HepG2 (cell line): ENCODE measurements at places on chromosomes 12 and 14. TPM values are rescaled to one million over a fixed set of nuclear protein-coding genes. Genes with fewer than 3 reads are reported as not detected.
A peak's percentile ranks its signal among the peaks of the same experiment; 100 is the strongest.

AVPR1A gene
- total RNA-seq, result not detected in 2 replicates

FOXG1 gene
- total RNA-seq, result not detected in 2 replicates

TMEM229B gene
- total RNA-seq, result 0.93 and 1.1 TPM in 2 replicates

TESPA1 gene
- not detected in 2 replicates for total RNA-seq

ADCY6 gene
- 6.8 and 10.6 TPM in 2 replicates for total RNA-seq

DNA sequence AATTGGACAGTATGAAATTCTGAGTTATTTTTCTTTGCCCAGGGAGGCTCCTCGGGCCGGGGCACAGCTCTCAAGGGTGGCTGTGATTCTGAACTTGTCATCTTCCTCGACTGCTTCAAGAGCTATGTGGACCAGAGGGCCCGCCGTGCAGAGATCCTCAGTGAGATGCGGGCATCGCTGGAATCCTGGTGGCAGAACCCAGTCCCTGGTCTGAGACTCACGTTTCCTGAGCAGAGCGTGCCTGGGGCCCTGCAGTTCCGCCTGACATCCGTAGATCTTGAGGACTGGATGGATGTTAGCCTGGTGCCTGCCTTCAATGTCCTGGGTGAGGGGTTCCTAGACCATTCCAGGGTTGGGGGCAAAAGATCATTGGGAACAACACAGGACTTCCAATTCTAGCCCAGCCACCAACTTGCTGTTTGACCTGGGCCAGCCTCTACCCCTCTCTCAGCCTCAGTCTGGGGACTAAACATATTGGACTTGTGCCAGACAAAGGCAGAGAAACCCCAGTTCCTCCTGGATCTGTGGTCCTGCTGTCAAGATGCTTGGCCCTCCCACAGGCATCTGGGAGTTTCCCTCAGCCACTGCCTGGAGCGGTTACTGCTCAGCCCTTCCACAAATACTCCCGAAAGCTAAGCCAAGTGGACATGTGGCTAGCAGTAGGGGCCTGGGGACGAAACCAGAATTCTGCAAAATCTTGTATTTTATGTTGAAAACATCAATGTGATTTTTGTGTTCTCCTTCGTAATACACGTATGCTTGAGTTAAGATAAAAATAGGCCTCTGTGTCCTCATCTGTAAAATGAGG is 3.5 kb downstream of the OAS3 start:
- no peak for DNase-seq

DNA sequence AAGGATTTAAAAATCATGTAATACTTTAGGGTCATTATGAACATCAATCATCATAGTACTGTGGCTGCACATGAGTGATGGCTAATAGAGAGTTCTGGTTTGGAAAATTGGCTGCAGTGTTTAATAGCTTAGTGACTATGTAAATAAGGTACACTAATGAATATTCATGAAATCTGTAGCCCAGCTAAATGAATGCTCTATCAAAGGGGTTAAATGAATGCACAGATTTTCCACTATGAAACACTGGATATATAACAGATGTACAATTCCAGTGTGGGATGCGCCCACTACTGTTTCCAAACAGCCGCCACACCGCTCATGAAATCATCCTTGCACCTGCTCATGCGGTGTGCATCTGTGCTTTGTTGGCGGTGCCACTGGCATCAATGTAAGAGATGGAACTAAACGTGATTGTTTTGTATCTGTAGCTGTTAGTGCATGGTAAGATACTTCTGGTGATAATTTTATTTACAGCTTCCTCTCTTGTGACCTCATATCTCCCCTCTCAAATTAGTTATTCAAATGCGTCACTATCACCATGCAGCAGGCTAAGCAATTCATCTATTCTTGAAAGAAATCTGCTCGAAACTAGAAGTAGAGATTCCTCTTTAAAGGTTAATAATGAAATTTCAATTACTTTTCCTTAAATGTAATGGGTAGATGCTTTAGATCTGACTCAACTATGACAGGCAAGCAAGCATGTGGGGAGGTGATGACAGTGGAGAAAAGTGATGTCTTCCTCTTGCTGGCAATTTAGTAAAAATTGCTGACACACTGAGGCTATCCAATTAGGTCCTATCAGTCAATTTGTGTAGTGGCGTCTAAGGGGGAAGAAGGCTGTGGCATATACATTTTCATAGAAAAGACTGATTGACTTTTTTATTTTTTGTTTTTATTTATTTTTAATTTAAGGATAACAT is 433.6 kb downstream of the AEBP2 start:
- no peak for DNase-seq

DNA sequence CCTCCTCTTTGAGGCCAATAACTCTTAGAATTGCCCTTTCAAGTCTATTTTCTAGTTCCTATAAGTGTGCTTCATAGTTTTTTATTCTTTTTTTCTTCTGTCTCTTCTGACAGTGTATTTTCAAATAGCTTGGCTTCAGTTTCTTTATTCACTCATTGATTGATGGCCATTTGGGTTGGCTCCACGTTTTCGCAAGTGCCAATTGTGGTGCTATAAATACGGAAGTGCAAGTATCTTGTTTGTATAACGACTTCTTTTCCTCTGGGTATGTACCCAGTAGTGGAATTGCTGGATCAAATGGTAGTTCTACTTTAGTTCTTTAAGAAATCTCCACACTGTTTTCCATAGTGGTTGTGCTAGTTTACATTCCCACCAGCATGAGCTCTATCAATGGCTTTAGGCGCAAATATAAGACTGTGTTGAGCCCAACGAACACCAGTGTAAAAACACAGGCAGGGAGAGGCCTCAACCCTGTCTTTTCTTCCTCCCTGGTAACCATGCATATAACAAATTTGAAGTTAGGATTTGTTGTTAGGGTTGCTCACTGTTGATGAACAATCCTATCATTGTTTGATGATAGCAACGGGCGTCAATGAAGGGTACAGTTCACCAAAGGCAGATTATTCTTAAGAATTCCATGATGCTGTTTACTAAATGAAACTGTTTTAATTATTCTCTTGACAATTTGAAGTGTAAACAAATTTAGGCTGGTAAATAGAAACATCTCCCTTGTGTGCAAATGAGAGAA is 13.3 kb upstream of the LMNTD1 start:
- DNase-seq, result no peak

LRRC10 gene
- total RNA-seq, result not detected in 2 replicates

DNA sequence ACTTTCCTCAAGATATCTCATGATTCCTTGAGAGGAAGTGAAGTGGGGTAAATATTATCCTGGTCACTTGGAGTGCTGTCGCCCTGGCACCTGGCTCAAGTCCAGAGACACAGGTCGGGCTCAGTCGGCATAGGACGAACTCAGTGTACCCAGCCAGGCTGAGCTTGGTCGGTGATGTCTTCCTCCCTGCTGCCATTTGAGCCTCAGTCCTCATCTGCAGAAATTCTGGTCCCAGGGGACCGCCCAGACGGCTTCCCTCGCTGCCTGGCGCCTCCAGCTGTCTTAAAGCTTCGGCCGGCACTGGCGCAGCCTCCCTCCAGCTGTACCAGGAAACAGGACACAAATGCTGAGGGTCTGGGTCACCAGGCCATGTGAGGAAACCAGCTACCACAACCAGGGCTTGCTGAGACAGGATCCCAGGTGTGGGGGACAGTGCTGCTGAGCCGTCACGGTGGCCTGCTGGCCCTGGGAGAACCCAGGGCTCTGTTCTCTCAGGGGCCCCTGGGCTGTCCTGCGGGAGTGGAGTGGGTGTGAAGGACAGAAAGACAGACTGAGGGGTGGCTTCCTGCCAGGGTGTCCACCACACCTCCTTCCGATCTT is 5.0 kb upstream of the KLC1 start:
- DNase-seq, result no peak

TAS2R8 gene
- total RNA-seq, result 0.09 TPM in 1 of 2 replicates, not detected in the other

DNA sequence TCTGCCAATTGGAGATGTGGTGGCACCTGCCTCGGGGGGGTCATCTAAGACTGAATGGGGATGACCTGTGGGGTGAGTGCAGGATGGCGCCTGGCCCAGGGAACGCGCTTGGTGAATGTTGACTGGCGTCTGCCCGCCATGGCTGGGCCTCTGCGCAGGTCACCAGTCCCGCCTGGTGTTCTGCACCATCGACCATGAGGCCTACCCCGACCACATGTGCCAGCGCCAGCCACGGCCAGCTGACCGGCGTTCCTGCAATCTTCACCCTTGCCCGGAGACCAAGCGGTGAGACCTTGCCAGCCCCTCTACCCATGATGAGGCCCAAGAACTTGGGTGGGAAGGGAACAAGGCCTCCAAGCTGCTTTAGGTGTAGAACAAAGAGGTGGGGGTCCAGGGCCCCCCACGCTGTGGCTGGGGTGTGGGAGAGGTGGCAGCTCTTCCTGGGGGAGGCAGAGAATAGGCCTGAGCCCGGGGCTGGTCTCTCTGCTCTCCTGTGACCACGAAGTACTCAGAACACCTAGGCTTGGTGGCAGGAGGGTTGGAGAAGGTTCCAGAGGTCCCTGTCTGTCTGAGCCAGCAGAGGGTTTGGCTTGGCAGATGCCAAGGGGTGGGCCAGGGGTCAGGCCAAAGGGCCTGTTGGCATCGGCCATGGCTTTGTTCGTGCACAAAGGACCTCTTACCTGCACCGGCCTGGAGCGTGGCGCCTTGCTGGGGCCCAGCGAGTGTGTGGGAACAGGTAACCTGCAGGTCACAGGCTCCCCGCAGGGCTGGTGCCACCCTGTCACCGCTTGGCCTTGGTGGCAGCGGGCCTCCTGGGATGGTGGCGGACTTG is 15.4 kb downstream of the PAPLN start:
- DNase-seq, result no peak

DNA sequence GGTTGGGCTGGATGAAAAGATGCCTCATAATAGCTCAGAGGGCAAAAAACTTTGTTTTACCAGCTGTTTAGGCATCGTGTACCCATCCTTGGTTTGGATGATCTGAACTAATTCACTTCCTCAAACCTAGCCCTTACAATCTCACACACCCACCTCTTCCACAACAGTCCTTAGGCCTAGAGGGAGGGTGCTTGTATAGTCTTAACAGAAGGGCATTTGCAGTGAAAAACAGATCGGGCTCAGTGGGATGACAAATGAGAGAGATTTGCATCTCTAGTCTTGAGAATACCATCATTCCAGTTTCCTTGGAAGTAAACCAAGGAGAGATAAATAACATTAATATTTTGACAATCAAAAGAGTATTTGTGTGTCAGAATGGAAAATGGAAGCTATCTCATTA is 11.0 kb downstream of the SLCO1A2 start:
- no peak for DNase-seq

GRCh38 chr12:7907009-7907408 is 29.0 kb downstream of the SLC2A3 start:
- peak; percentile 97 for DNase-seq

- DNase-seq, result no peak
Observed at GRCh38 chr14:55533960-55534359, 46.0 kb upstream of the KTN1 start.

MYO1A gene
- 5.3 TPM in 2 replicates for total RNA-seq

MSI1 gene
- total RNA-seq, result 0.46 and 0.80 TPM in 2 replicates

DNA sequence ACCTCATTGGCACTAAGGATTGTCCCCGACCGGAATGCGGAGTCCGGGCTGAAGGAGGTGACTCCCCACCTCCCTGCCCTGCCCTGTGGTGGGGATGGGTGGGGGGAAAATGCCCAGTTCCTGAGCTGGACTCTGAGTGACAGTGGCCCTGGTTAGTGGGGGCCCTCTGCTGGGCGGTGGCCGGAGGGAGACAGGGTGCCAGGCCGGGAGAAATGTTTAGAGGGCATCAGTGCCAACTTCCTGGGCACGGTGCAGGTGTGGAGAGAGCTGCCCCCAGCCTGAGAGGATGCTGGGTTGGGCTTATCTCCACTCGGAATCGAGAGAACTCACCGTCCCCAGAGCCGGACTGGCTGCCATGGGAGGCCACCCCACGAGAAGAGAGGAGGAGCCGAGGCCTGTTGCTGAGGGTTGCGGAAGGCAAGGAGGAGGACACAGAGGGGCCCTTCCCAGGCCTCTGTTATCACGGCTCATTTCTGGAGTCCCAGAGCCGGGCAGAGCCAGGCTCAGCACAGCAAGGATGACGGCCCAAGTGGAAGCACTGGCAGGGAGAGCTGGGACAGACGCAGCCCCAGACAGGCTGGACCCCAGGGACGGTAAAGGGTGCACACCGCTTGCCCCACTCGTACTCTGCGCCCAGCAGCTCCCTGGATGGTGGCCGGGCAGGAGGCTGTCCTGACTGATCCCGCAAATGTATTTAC is 156.7 kb downstream of the KIF26A start:
- no peak for DNase-seq

DNA sequence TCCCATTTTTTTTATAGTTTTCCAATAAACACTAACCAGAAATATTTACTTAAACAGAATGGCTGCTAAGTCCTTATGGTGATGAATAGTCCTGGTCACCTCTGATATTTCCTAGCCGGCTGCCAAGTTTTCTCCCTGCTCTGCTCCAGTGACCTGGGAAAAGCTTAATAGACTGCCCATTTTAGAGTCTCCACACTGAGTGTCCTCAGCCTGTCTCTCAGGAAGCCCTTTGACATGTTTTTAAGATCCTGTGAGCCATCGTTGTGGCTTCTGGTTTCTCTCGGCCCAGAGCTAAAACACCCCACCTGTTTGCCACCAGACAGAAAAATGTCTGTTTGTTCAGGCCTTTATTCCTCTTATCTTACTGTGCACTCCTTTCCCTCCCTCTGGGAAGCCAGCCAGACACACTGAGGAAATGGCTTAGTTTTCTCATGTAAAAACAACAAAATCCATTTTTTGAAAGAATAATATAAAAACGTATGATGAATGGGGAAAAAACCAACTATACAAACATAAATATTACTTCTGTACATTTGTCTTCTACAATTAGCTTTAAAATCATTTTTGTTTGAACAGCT is 25.4 kb upstream of the ALDH2 start:
- DNase-seq, result no peak

GLIPR1L1 gene
- total RNA-seq, result not detected in 2 replicates

- no peak for DNase-seq
Observed at GRCh38 chr14:104343690-104344640, 205.6 kb downstream of the KIF26A start.

- no peak for DNase-seq
Observed at GRCh38 chr12:131420867-131421447, 289.9 kb upstream of the SFSWAP start.

LBHD2 gene
- total RNA-seq, result 0.72 and 1.00 TPM in 2 replicates

GRCh38 chr12:6376870-6377666 is 1.7 kb upstream of the SCNN1A start:
- DNase-seq, result no peak

GRCh38 chr14:51290132-51290531 is 50.1 kb downstream of the TMX1 start:
- no peak for DNase-seq

LGR5 gene
- total RNA-seq, result 20.6 and 37.0 TPM in 2 replicates
